ENCODE measurements at places on chromosomes 12 and 14.

- DNase-seq: no peak
Measured at GRCh38 chr14:63672417-63673180, 30.9 kb upstream of the WDR89 start.

DNA sequence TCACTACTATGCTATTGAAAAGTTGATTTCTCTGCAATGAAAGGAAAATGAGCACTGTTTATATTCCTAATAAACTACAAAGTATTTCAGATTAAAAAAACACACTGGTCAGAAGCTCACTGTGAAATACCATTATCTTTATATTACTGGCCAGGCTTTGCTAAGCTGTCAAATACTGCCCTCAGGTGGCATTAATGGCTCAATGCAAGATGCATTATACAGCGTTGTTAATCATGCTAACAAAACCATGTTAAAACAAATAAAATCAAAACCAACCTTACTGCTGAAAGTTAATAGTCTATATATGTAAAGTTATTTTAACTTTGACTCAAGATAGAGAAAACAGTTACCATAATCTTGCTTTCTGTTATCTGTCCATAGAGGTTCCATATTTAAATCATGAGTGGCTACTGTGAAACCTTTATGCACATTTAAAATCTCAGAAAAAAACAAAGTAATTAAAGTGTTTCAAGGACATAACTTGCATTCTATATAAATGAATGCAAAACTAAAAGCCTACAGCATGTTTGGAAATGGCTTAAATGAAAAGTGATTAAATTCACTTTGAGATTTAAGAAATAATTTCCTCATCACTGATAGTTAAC, 121.7 kb downstream of the RALGAPA1 start:
- DNase-seq: peak; percentile 0

GRCh38 chr14:26917086-26917485, 319.3 kb upstream of the NOVA1 start:
- no peak for DNase-seq

DNA sequence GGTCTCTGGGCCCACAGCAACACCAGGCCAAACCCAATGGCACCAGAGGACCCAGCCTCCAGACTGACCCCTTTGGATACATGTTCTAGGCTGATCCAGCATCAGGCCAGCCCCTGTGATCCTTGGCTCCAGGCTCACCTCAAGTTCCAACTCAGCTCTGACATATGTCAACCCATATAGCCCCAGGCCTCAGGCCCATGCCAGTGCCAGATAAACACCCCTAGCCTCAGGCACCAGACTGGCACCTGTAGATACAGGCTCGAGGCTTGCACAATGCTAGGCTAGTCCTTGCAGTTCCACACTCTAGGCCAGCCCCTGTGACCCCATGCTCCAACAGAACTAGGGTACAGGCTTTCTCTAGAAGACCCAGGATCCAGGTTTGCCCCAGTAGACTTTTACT, 287.5 kb downstream of the KCNC2 start:
- DNase-seq: no peak

Data from stimulated activated CD8-positive, alpha-beta memory T cell treated with anti-CD3 and anti-CD28 coated beads, Interleukin-15, amount 100 ng/mL, for 48 hours (primary cell).